Fibroblast of skin of abdomen (primary cell): ENCODE measurements at places on chromosomes 12 and 14.

GRCh38 chr12:124774462-124775167 lies 89.0 kb downstream of the SCARB1 start:
- peak; percentile 97 for DNase-seq

GRCh38 chr12:56126732-56127239 lies 1.3 kb upstream of the ESYT1 start:
- no peak for DNase-seq

- DNase-seq: no peak
These were observed 25.4 kb upstream of the PWP1 start for GRCh38 chr12:107660235-107660634.

GRCh38 chr14:71588576-71589215 lies 343.5 kb upstream of the RGS6 start:
- DNase-seq: no peak

GRCh38 chr14:93285044-93285443 lies 47.8 kb downstream of the BTBD7 start:
- DNase-seq: peak; percentile 32
